ENCODE measurements at places on chromosomes 2 and 18.

- DNase-seq, result no peak
Measured at GRCh38 chr2:105843476-105844374, 99.0 kb downstream of the NCK2 start.

DNA sequence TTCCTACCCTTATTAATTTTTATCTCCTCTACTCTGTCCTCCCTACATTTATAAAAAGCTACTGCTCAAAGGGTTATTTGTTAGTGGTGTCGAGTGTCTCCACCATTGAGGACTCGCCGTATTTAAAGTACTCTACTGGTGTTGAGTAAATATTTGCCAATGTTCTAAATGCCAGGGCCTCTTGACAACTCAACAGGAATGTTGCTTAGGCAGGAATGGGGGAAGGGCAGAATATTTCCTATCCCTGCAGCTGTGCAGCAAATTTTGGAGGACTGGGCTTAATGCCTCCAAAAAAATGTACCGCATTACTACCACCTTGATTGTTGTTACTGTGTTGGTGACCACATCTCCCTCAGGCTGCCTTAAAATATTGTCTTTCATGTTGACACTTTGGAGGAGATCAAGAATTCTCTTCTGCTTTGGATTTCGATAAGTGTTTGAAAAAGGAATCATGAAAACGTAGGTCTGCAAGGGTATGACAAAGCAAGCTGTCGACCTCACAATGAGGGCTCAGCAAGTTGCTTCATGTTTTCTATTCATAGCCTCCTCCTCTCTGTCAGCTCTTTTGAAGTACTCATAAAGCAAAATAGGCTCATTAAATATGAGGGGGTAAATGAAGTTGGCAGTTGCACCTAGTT is 84.3 kb downstream of the EFEMP1 start:
- peak; percentile 98 for DNase-seq

DNA sequence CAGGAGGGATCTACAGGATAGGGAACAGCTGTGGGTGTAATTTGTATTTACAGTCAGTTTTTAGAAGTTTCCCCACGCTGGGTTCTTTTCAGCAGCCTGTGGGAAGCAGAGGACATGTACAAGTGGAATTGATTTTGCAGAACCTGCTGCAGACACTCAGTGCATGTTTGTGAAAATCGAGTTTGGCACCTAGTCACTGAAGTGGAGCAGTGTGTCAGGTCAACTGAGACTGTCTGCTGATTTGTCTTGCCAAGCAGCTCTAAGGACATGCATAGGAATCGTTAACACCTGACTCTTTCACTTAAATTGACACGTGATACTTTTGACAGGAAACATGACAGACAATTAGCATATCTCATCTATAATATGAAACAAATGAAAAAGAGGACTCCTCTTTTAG is 416.6 kb downstream of the TMX3 start:
- DNase-seq, result no peak

DNA sequence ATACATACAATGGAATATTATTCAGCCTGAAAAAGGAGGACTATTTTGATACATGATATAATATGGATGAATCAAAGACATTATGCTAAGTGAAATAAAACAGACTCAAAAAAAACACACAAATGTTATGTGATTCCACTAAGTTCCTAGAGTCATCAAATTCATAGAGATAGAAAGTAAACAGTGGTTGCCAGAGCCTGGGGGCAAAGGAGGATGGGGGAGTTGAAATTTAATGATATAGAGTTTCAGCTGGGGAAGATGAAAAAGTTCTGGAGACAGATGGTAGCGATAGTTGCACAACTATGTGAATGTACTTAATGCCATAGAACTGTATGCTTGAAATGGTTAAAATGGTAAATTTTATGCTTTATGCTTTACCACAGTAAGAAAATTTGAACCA is 119.7 kb downstream of the METTL4 start:
- no peak for DNase-seq

GRCh38 chr2:136874258-136874657 is 108.9 kb downstream of the THSD7B start:
- no peak for DNase-seq

GRCh38 chr18:24321071-24321470 is 76.6 kb downstream of the OSBPL1A start:
- no peak for DNase-seq

GRCh38 chr2:69077252-69077950 is 64.4 kb downstream of the ANTXR1 start:
- DNase-seq, result no peak

GRCh38 chr2:194842871-194843270 is 814.2 kb upstream of the SLC39A10 start:
- no peak for DNase-seq

DNA sequence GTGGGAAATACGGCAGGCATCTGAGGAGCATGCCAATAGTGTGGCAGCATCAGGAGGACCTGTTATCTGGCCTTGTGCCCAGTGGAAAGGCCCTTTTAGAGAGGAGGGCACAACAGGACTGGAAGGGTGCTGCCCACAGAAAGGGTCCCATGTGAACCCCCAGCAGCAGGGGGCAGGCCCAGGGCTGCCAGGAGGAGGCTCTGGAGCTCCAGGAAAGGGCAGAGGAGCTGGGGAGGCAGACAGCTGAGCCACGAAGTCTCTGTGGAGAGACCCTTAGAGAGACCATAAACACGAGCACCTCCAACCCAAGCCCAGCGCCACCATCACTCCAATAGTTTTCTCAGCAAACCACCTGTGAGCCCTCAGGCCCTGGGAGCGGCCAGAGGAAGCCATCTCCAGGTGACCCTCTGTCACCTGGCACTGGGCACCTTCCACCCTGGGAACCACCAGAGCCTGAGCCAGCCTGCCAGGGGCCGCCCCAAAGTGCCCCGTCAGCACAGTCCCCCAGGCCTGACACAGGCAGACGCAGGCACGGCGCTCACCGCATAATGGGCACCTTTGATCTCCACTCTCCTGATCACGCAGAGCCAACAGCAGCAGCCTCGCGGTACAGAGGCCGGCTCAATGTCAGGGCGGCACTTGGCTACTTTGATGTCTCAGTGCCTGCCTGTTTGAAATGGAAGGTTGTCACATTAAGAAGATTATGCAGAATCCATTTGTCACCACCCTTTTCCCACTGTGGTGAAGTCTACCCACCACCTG is 162.5 kb upstream of the RAB6C start:
- no peak for DNase-seq

DNA sequence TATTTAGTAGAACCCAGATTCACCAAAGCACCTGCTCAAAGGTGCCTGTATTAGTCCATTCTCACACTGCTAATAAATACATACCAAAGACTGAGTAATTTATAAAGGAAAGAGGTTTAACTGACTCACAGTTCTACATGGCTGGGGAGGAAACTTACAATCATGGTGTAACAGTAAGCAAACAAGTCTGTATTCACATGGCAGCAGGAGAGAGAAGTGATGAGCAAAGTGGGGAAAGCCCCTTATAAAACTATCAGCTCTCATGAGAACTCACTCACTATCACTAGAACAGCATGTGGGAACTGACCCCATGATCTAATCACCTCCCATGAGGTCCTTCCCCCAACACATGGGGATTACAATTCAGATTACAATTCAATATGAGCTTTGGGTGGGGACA is 28.0 kb upstream of the DDX18 start:
- DNase-seq, result no peak

- no peak for DNase-seq
Measured at GRCh38 chr2:212957624-212958023, 193.8 kb downstream of the IKZF2 start.

GRCh38 chr2:207181526-207182274 is 16.0 kb upstream of the KLF7 start:
- no peak for DNase-seq

DNA sequence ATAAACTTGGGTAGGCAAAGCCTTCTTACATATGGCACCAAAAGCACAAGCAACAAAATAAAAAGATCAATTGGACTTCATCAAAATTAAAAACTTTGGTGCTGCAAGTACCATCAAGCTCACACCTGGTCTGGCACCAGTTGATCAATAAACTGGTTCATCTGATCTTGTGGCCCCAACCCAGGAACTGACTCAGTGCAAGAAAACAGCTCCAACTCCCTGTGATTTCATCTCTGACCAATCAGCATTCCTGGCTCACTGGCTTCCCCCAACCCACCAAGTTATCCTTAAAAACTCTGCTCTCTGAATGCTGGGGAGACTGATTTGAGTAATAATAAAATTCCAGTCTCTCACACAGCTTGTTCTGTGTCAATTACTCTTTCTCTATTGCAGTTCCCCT is 8.4 kb downstream of the EPG5 start:
- no peak for DNase-seq

GRCh38 chr2:134625311-134625710 is 93.5 kb downstream of the TMEM163 start:
- no peak for DNase-seq

DNA sequence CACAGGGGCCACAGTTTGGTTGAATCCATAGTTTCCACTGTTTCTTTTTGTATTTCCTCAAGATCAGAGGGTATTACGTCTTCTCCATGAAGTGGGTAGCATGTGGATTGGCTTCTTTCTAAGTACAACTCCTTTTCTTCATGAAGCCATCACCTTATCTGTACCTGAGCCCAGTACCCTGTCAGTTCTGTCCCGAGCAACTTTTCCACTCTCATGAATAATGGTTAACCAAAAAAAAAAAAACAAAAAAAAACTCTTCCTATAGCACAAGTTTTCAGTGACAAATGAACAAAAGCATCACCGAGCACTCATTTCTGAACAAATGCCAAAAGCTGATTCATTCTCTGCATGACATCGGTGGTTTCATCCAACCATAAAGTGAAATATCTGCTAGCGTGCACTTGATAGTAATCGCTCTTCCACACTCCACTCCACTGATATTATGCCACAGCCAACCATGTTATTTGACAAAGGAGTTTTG is 53.0 kb upstream of the CCDC150 start:
- peak; percentile 7 for DNase-seq

DNA sequence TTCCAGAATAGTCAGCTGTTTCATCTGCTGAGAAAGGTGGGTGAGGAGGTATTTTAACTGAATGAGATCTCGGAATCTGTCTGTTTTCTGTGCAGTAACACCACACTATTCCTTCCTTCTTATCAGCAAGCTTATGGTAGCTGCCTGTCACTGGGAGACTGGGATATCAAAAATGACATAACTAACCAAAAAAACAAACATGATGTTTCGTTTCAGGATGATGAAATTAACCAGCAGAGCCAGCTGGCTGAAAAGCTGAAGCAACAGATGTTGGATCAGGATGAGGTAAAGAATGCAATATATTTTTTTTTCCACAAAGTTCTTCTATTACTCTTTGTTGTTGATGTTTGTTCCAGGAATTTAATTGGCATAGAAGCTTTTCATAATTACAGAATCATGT is 59.8 kb upstream of the LYPD6B start:
- DNase-seq, result no peak

GRCh38 chr2:58917596-58917995 is 676.5 kb upstream of the FANCL start:
- no peak for DNase-seq

DNA sequence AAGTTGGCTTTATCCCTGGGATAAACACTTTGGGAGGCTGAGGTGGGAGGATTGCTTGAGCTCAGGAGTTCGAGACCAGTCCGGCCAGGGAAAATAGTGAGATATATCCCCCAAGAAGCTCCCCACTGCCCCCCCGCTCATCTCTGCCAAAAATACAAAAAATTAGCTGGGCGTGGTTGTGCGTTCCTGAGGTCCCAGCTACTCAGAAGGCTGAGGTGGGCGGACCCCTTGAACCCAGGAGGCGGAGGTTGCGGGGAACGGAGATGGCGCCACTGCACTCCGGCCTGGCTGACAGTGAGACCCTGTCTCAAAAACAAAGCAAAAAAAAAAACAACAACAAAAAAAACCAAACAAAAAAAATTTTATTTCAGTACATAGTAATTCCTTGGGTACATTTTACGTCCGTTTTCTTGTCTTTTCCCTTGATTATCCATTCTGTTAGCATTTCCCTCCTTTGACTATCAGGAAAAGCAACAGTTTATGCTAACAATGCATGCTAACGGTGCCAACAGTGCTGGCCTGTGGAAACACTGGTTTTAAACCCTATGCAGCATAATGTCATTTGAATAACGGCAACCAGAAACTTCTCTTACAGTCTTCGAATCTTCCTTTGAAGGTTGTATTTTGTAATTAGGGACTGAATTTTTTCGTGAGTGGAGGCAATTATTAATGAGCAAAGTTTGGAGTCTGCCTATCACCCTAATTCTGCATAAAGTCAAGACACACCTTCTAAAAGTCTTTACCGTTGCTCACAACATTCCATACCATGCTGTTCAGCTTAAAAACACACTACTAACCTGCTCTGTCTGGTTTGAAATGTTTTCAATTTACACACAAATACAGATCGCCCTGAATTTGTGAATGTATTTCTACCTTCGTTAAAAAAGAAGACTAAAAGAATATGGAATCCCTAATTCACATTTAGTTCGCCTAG is 721 bp upstream of the MIB1 start:
- DNase-seq, result no peak

GRCh38 chr2:231393149-231394131 is 2.1 kb upstream of the B3GNT7 start:
- DNase-seq, result no peak

DNA sequence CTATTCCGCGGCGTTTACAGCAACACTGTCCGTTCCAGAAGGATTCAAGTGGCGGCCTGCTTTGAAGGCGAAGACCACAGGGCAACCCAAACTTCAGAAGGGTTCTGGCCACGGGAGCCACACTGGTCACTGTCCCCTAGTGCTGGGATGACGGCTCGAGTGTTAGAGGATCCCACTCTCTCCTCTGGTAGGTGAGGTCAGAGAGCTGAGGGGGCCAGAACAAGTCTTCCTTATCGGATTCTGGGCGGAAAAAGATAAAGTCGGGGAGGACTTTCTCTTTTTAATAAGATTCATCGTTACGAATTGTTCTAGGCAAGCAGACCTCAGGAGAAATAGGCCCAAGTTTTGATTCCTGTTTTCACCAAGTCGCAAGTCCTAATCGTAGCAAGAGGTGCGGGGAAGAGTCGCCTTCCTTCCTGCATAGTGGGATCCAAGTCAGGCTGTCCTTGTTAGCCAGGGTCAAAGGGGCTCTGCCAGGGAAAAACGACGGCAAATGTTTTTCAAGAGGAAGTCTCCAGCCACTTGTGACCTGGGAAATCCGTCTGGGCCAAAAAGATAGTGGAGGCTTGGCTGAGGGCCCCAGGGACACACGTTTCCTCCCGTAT is 864 bp upstream of the MYL12A start:
- peak; percentile 37 for DNase-seq

GRCh38 chr2:119731983-119732382 is 27.7 kb upstream of the PTPN4 start:
- no peak for DNase-seq

DNA sequence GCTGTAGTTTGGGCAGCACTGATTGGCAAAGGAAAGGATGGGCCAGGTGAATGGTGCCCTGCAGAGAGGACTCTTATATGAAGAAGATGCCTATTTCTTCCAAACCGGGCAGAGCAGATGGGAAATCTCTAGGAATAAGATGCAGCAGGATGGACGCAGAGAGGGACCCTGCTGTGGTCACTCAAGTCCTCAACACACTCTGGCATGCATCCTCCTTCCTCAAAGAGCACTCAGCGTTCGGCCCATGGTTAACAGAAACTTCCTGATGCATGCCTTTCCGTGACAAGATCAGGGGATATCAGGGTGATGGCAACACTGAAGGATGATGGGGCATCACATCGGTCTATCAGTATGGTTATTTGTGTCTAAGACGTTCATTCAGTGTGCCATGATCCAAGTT is 232.7 kb downstream of the TTC32 start:
- peak; percentile 6 for DNase-seq

Data from PC-9 (cell line).